ENCODE measurements at places on chromosomes 2 and 18.

GRCh38 chr18:58249712-58250111 lies 205.7 kb downstream of the NEDD4L start:
- no peak for DNase-seq

GRCh38 chr2:88903749-88904353 lies 212.4 kb downstream of the RPIA start:
- DNase-seq: no peak

- DNase-seq: no peak
These were observed 5.6 kb downstream of the RPL31 start for GRCh38 chr2:101007415-101008345.

GRCh38 chr2:26359886-26360473 lies 13.4 kb upstream of the ADGRF3 start:
- DNase-seq: no peak

GRCh38 chr2:38685116-38685735 lies 19.3 kb downstream of the GALM start:
- no peak for DNase-seq

GRCh38 chr2:59684116-59684770 lies 869.2 kb downstream of the BCL11A start:
- no peak for DNase-seq

- DNase-seq: no peak
These were observed 48.3 kb upstream of the NRP2 start for GRCh38 chr2:205633994-205634393.

DNA sequence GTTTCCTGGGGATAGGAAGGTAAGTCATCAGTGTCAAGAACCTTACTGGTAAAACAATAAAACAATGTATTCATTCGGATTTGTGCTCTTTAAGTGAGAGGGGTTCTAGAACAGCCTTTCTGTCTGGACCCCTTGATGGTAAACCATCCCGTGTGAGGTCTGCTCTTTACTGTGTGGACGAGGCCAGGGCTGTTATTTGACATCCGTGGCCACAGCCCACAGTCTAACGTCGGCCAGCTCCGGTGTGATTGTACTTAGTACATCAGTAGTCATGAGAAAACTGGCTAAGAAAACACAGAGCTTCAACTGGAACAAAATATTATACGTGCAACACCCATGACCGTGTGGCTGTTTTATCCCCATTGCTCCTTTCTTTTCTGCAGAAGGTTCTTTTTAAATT lies 62.0 kb downstream of the SLC35F5 start:
- no peak for DNase-seq

GRCh38 chr18:74832999-74833398 lies 235.3 kb downstream of the ZNF407 start:
- no peak for DNase-seq

GRCh38 chr2:209696836-209697711 lies 74.6 kb upstream of the UNC80 start:
- DNase-seq: no peak

DNA sequence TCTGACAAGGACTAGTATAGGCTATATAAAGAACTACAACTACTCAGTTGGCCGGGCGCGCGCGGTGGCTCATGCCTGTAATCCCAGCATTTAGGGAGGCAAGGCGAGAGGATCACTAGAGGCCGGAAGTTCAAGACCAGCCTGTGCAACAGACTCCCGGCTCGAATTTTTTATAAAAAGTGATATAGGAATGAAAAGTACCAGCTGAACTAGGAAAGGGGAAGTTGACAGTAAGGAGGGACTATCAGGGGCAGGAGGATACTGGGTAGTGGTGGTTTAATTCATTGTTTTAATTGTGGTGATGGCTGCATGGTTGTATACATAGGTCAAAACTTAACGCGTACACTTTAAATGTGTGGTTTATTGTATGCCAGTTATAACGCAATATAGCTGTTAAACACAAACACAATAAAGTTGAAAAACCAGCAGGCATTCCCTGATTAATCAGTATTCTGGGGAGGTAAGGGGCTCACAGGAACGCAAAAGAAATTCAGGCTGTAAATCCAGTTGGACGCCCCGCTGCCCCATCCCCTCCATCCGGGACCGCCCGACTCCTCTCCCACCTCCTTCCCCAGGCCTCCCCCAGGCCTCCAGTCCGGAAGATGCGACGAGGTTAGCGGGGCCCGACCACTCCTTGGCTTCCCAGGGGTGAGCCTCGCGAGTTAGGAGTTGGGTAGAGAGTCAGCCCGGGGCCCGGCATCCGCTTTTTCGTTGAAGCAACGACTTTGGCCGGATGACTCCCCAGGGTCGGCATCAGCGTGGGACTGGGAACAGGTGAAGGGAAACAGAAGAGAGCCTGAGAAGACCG lies 746 bp upstream of the POLR1B start:
- peak; percentile 81 for DNase-seq

GRCh38 chr2:68171684-68172083 lies 14.0 kb downstream of the PNO1 start:
- no peak for DNase-seq

DNA sequence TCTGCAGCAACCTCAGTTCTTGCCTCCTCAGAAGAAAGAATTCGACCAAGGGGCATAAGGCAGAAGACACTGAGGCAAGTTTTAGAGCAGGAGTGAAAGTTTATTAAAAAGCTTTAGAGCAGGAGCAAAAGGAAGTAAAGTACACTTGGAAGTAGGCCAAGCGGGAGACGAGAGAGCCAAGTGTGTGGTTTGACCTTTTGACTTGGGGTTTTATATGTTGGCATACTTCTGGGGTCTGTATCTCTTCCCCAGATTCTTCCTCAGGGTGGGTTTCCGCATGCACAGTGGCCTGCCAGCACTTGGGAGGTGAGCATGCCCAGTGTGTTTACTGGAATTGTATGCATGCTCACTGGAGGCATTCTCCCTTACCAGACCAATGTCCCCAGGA lies 59.3 kb upstream of the ANKRD44 start:
- DNase-seq: no peak

DNA sequence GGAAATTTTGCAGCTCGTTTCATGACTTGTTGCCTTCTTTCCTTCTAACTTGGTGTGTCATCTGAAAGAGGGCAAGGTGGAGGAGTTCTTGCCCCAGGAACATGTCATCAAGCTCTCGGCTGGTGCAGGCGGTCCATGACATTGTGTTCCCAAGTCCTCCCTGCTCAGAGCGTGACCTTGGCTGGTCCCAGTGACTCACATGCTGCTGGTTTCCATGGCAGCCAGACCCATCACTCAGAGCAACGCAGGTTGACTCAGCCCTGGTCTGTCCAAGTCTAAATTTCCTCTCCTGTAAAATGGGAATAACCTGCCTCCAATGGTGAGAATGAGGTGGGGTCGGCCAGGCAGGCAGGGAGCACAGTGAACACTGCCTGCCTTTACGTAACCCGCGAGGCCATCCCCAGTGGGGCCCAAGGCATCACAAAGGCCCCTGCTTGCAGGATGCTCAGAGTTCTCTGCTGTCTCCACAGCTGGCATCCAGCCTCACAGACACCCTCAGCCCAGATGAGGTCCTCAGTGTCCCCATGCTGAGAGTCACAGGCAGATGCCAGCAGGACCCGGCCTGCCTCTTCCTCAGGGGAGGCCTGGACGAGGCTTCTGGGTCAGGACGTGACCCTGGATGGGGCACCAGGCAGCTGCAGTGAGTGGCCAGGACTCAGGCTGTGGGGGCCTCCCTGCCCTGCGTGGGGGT lies 143.7 kb downstream of the TPO start:
- DNase-seq: peak; percentile 62

DNA sequence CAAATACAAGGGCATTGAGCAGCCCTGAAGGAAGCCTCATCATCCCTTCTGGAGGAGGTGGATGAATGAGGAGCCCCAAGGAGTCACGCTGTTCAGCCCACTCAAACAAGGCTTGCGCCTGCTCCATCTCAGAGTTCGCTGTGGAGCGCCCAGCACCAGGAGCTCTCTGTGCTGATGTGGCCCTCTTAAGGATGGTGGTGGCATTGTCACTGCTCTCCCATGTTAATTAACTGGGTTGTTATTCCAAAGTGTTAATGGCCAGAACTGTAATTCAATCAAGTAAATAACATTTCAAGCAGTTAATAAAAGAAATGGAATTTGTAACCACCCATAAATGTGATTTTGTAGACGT lies 726.0 kb upstream of the RAB6C start:
- no peak for DNase-seq

DNA sequence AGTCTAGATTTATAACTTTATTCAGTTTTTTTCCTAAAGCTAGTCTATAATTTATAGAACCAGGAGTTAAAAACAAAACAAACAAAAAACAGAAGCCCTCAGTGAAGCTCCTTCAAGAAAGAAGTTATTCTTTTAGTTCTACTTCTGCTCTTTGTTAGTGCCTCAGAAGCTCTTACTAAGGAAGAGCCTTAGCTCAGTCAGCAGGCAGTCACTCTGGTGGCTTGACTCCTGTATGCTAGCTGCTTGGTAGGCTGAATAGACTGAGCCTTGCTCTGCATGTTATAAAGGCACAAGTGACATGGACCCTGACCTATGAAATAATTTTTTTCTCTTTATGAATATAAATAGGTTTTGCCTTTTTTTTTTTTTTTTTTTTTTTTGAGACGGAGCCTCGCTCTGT lies 24.8 kb downstream of the NCOA1 start:
- no peak for DNase-seq

GRCh38 chr2:147824620-147825019 lies 20.2 kb upstream of the ACVR2A start:
- DNase-seq: no peak

DNA sequence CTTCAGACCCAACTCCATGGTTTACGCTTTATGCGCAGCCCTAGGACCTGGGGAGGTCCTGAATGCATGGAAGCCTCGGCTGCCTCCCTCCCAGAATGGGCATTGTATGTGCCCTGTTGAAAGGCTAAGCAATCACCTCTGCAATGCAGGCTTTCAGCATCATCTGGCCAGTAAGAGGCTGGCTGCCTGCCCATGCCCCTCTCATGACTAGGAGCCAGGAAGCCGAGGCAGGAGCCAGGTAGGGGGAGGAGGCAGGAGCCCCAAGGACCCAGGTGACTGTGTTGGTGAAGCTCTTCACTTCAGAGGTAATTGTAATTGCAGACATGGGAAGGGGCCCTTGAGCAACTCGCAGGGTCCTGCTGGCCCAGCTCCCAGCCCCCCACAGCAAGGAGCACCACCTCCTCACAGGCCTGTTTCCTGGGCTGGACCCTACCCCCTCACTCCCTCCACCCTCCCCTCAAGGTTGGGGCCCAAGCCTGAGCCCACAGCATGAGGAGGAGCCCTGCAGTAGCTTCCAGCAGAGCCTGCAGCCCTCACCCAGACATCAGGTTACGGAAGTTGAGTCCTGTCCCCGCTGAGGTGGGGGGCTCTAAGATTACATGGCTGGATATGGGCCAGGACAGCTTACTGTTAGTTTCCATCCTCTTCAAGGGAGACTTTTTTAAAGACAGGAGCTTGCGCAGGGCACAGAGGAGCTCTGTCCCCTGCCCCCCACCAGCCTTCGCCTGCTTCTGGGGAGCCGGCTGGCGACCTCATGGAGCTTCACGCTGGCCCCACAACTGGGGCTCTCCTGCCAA lies 21.9 kb downstream of the CRACDL start:
- no peak for DNase-seq

- DNase-seq: no peak
These were observed 2.4 kb upstream of the MTA3 start for GRCh38 chr2:42566025-42566424.

DNA sequence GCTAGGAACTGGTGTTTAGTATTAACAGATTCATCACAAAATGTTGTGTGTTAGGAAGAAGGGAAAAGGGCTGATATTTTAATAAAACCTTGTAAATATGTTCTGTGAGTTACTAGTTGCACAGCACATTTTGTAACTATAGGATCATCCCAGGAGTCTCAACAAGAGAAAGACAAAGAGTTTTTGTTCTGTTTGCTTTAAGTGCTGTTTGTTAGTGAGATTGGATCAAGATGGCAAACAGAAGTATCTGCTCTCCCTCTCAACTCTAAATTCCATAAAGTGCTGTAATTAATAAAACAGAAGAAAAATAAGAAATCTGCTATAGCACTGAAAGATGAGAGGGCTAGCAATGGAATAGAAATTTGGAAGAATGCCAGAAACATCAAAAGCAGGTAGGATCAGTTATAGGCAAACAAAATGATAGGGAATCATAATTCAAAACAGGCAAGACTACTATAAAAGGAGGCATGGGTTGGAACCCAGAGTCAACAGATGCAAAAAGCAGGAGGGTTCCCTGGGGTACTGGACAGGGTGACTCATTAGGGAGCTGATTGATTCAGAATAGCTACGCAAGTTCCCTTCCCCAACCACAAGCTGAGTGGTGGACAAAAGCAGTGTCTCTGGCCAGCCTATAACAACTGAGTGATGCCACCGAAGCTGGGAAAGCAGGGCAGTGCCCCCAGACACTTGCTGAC lies 75.8 kb downstream of the DYNC1I2 start:
- DNase-seq: peak; percentile 23

- no peak for DNase-seq
These were observed 249.8 kb downstream of the ANAPC1 start for GRCh38 chr2:111634050-111634794.

- no peak for DNase-seq
These were observed 74.0 kb downstream of the CERS6 start for GRCh38 chr2:168529900-168530561.

GRCh38 chr2:57373530-57373929 lies 673.1 kb upstream of the VRK2 start:
- peak; percentile 58 for DNase-seq

DNA sequence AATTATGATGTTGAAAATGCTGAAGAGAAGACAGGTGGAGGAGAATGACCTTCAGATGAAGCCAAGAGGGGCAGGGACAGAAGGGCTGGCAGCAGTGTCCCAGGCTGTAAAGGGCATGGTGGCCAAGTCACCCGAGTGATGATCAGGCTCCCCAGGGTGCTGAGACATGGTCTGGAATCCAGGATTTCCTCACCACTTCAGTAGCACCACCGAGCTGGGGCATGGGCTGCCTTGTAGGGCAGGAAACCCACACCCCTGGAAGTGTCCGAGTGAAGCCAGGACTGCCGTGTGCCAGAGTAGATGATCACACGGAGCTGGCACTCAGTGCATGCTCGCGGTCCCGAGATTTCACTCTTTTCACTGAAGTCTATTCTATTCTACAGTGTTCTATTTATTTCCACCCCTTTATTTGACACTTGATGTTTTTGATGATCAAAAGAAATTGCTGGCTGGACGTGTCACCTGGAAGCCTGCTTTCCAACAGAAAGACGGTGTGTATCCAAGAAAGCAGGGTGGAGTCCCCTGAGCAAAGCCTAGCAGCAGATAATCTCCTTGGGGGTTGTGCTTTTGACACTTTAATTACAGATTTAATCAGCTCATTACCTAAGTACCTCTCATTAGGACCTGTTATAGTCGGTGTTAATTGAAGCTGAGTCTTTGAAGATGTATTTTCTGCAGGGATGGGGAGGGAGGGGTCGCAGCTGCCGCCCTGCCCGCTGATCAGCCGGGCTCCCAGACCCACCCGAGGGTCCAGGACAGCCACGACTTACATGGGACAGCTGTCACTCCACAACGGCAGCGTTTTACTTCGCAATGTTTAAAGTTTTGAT lies 92.3 kb downstream of the SEPTIN10 start:
- no peak for DNase-seq

- DNase-seq: no peak
These were observed 1304.9 kb downstream of the DSC3 start for GRCh38 chr18:29737620-29738019.

- peak; percentile 12 for DNase-seq
These were observed 33.8 kb upstream of the NFATC1 start for GRCh38 chr18:79361766-79362522.

GRCh38 chr2:41829052-41829451 lies 218.8 kb upstream of the PKDCC start:
- DNase-seq: no peak
